ENCODE measurements at places on chromosomes 6 and 20.

DNA sequence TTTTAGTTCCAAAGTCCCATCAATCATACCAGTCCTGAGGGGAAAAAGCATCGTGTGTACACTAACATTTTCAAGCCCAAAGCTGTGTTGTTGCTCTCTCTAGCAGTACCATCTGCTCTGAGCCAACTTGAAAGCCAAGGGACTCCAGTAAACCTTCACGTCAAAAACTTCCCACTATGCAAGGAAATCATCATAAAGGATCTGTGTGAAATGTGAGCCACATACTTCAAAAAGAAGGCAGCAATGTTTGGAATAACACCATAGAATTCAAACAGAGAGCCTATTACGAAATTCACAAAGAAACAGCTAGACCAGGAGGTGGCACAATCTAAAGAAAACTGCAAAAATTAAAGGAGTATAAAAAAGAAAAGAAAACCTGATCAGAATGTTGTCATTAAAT, 399.8 kb upstream of the EPHA7 start:
- DNase-seq: no peak

- no peak for DNase-seq
Measured at GRCh38 chr6:69422020-69422419, 374.8 kb downstream of the LMBRD1 start.

GRCh38 chr6:78797270-78797669, 70.1 kb upstream of the IRAK1BP1 start:
- no peak for DNase-seq

- peak; percentile 18 for DNase-seq
Measured at GRCh38 chr6:159013229-159013628, 13.2 kb upstream of the RSPH3 start.

DNA sequence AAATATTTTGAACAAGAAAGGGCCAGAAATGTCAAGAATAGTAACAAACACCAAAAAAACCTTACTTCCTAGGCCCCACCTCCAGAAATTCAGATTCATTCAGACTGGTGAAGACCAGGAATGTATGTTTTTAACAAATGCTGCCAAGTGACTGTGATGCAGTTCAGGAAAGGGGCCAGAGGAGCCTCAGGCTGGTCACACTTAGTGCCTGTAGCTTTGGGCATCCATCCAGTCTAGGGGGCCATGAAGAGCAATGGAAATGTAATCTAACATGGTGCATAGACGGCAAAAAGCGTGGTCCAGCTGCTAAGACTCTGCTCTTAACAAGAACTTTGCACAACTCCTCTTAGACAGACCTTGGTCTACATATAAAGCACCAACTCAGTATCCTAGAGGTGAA, 7.1 kb downstream of the GJA1 start:
- DNase-seq: no peak

- no peak for DNase-seq
Measured at GRCh38 chr20:35503841-35504561, 25.5 kb downstream of the C20orf173 start.

- no peak for DNase-seq
Measured at GRCh38 chr6:9044426-9044825, 609.1 kb upstream of the SLC35B3 start.

GRCh38 chr6:87230801-87231200, 75.4 kb downstream of the ZNF292 start:
- DNase-seq: no peak

GRCh38 chr6:4322134-4322845, 186.9 kb upstream of the ECI2 start:
- DNase-seq: no peak

- no peak for DNase-seq
Measured at GRCh38 chr20:57009355-57009754, 257.1 kb downstream of the BMP7 start.

DNA sequence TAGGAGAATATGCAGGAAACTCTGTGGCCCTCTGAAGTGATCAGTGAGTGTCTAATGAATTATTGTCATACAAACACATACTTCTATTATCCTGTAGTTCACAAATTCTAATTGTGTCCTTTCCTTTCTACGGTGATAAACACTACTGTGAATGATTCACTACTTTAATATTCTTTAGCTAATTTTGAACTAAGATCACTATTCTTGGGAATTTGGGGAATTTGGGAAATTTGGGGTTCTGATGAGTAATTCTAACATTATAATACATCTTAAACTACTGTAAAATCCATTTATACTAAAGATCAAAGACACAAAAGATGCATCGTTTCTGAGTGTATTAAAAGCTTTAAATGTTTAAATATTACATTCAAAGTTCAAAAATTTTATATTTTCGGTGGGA, 1287.2 kb upstream of the CITED2 start:
- DNase-seq: no peak

- DNase-seq: no peak
Measured at GRCh38 chr6:167930295-167930694, 67.2 kb upstream of the KIF25 start.

DNA sequence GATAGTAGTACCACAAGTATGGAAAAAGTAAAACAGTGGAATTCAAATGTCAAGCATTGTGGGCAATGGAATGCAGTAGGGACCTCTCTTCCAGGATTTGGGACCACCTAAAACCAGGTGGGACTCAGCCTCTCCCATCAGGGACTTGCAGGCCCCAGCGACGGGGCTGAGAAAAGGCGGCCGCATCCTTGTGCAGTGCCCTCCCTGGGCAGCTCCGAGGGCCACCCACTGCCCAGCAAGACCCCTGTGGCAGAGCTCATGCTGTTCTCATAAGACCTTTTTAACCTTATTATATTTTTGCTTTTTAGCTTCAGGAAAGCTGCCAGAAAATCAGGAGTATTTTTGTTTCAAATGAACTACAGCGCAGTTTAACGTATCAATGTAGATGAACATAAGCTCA, 142.6 kb upstream of the RPS6KA2 start:
- DNase-seq: no peak

DNA sequence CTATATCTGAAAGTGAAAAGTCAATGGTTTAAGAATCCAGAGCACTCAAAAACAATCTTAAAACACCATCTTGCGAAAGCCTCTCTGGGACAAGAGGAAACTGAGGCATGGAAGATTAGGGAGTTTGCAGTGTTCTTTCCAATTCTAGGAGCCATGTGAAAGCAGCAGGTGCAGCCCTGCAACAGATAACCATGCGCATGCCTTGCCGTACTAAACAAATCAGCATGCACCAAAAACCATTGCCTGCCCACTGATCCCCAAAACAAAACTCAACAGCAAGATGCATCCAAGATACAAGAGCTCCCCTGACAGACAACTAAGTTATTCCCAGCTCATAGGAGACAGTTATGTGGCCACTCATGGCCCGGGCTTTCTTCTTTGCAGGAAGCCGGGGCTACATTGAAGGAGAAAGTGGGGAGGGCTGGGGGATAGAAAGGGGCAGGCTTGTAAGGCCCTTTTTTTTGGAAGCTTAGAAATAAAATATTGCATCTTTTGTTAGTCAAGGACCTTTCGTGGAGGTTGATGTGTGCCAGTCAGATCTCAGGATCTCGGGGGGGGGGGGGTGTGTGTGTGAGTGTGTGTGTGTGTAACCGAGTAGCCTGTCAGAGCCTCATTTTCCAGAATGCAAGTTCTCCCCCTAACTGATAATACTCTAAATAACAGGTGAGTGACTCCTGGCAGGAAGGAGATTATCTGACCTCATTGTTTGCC, 178.4 kb downstream of the MBOAT1 start:
- no peak for DNase-seq

DNA sequence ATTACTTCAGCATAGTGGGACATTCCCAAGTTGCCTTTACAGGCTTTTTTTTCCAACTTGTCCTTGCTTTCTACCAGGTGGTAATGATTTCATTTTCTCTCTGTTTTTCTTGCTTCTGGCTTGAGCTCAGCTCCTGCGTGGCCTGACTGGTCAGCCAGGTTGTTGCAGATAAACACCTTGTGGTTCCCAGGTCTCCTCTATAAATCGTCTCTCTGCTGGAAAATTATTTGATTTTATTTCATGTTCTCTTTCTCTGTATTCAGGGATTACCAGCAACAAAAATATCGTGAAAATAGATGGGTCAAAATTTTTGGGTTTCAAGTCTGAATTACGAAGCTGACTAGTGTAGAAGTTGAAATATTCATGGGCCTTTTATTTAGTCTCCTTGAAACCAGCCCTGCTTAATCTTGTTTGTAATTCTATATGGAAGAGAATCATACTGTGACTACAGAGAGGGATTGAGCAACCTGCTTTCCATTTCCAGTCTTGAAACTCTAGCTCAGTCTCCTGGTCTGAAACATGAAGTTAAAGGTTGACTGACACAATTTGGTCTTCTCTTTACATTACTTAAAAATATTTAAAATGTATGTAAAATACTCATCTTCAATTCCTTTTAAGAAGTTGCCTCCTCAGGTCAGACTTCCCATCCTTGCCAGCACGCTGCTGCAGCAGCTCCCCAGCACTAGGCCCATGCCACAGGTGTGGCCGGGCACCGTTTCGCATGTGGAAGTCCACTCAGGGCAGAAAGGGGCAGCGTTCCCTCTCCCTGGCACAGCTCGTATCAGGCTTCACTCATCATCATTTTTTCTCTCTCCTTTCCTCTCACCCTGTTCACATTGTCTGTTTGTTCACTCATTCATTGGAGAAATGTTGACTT, 7.1 kb downstream of the DUSP22 start:
- no peak for DNase-seq

- DNase-seq: no peak
Measured at GRCh38 chr20:10683537-10683936, 9.7 kb upstream of the JAG1 start.

GRCh38 chr6:18081025-18081668, 41.3 kb downstream of the NHLRC1 start:
- no peak for DNase-seq

DNA sequence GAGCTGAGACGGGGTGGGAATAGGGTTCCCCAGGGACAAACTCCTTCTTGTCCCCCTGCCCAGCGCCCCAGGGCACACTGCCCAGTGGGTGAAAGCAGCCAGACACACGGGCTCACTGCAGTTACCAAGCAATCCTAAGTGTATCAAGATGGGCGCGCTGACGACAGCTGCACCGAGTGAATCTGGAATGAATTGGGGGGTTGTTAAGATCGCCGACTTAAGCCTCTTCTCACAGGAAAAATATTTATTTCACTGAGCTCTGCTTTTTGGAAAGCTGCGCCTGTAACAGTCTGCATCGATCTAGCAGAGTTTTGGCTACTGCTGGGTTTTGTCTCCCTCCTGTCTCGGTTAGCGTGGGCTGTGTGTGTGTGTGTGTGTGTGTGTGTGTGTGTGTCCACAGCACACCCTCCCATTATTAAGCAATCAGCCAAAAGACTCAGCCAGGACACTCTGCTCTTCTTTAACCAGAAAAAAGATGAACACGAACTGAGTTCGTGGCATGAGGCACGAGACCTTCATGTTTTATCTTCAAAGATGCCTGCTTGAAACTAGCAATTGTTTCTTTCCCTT, 35.9 kb downstream of the RIPOR3 start:
- no peak for DNase-seq
